ENCODE measurements at places on chromosomes 2 and 18.

GRCh38 chr2:45910473-45911060, 259.1 kb downstream of the PRKCE start:
- DNase-seq, result no peak

- DNase-seq, result no peak
Observed at GRCh38 chr2:623130-623922, 53.9 kb downstream of the TMEM18 start.

DNA sequence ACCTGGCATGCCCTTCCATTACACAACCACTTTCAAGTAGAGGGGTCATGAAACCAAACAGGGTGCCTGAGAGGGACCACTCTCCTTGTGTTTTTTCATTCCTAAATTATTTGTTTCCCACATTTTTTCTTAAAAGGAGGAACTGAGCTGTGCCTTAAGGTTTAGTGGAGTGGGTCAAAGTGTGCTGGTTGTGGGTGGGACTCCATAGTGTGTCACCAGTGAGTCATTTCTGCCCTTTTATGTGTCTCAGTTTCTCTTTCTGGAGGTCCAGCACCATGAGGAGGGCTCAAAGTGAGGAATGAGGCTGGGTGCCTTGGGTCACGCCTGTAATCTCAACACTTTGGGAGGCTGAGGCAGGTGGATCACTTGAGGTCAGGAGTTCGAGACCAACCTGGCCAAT, 37.8 kb downstream of the COMMD1 start:
- DNase-seq, result no peak

DNA sequence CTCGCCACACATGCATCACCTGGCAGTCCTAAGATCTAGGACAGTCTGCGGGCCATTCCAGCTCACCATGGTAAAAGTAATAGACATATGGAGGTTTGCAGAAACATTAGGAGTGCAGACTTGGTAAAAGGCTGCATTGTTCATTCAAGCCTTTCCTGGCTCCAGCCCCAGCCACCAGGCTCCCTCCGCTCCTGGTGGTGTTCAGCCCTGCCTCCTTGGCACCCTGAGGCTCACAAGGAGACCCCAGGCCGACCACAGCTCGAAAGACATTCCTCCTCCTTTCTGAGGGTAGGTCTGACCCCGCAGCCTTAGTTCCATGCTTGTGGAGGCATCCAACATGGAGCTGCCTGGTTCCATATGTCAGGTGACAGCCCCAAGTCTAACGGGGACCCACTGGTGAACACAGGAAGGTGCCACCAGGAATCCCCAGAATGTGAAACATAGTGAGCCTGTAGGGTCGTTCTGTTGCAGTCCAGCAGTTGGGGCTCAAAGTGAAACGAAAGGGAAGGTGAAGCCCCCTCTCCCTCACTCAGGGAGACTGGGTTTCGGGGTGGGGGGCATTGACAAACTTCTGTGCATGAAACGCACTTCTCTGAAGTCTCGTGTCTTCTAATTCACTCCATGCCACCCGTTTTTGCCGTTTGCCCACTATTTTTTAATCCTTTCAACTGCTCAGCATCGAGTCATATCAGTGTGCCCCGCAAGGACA, 5.0 kb upstream of the SP100 start:
- DNase-seq, result peak; percentile 32

DNA sequence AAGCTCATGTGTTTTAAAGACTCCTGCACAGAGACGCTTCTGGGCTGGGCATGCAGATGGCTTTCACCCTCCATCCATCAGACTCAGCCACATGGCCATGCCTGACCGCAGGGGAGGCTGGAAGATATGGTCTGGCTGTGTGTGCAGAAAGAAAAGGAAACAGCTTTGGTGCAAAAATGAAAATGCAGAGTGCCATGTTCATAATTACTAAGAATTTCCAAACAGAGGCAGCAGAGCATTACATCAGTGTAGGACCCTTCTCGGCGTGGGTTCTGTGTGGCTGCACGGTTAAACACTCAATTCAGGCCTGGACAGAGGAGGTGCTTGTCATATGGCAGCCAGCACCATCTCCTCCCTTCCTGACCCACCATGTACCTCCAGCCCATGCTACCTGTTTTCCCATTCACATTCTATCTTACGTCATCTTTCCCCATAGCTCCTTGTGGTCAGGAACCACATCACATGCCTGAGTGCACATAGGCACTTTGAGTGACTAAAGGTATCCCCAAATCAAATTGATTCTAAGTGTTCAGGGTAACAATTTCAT, 200.3 kb upstream of the ID2 start:
- no peak for DNase-seq

DNA sequence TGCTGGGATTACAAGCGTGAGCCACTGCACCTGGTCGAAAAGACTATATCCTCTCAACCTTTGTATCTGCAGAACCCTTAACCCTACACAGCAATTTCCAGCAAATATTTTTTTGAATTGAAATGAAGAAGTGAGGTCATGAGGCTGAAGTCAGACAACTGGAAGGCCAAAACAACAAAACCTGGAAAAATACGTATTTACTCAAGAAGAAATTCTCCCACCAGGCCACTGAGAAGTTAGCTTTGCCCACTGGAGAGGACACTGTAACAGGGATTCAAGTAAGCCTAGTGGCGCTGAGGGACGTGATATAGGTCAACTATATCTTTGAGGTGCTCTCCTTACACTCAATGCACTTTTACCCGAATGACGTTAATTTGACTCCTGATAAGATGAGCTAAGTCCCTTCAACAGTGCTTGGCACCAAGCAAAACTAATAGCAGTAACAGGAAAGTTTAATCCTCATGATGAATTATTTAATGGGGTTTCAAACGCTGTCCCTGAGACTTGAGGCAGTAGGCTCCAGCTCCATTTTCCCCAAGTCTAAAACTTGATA, 1.9 kb downstream of the HDLBP start:
- no peak for DNase-seq
